Fibroblast of skin of back (primary cell): ENCODE measurements at places on chromosomes 11 and 22.

- DNase-seq = no peak
These were observed 555.7 kb upstream of the ANO3 start for GRCh38 chr11:25776238-25776637.

GRCh38 chr11:120365512-120365911, 29.3 kb downstream of the ARHGEF12 start:
- DNase-seq = no peak

DNA sequence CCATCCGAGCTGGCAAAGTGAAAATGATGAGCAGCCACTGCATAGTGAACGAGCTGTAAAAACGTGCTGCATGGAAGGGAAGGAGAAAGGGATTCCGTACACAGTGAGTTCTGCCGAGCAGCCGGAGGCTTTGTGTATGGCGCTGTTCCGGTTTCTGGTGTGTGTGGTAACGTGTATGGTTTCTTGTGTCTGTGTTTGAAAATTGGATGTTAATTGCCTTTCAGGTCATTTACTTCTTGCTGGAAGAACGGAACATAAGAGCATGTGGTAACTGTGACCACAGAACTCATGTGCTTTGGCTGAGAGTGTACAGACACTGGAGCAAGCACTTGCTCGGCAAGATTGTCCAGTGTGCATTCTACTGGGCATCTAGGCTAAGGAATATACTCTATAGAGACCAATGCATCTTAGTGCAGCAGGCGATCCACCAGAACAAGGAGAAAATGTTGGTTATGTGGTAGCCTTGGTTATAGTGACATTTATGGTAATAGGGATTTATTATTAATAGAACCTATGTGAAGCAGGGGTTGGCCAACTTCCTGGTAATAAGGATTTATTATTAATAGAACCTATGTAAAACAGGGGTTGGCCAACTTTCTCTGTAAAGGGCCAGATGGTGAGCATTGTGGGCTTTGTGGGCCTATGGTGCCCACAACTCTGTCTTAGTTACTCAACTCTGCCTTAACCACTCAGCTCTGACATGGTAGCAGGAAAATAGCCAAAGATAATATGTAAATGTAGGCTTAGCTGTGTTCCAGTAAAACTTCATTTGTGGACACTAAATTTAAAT, 49.2 kb downstream of the GRAMD1B start:
- no peak for DNase-seq

- peak; percentile 57 for DNase-seq
These were observed 296.8 kb downstream of the RAB38 start for GRCh38 chr11:87878373-87878825.

DNA sequence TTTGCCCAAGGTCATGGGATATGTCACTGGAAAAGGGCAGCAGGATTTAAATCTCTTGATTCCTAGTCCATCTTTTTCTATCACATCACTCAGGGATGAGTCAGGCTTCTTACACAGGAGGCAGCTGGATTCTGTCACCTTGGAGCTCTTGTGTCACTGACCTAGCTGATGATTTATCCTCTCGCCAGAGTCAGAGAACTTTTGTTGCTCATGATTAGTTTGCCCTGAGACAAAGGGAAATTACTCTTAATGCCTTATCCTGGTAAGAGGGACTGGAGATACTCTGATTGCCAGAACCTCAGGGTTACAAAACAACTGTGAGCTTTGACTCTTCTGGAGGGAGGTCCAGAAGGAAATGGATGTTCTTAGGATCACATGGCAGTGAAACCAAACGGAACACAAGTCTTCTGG, 10.1 kb downstream of the COA4 start:
- peak; percentile 73 for DNase-seq
